Femur (tissue), 1 donor: ENCODE measurements at places on chromosomes 2 and 18.

DNA sequence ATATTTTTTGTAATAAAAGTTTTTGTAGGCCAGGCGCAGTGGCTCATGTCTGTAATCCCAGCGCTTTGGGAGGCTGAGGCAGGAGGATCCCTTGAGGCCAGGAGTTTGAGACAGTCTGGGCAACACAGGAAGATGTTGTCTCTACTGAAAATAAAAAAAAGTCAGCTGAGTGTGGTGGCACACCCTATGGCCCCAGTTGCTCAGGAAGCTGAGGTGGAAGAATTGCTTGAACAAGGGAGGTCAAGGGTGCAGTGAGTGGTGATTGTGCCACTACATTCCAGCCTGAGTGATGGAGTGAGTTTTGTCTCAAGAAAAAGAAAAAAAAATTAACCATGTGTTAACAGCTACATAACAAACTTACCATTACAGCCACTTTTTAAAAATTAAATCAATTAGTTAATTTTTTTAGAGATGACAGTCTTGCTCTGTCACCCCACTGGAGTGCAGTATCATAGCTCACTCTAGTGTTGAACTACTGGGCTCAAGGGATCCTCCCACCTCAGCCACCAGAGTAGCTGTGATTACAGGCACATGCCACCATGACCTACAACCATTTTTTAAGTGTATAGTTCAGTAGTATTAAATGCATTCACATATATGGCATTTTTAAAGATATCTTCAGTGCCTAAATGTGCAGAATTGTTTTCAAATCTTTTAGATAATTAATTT is 67.2 kb upstream of the ACYP2 start:
- no peak for DNase-seq

- no peak for DNase-seq
Observed at GRCh38 chr2:167761465-167762136, 485.8 kb downstream of the STK39 start.

DNA sequence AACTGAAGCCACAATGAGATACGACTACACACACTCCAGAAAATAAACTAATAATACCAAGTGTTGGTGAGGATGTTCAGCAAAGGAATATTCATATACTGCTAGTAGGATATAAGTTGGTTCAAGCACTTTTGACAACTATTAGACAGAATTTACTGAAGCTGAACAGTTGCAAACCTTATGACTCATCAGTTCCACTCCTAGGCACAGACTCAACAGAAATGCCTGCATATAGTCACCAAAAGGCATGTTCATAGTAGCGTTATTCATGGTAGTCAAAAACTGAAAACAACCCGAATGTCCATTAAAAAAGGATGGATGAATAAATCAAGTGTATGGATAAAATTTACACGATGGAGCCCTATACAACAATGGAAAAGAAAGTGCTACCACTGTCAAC is 232.0 kb downstream of the ANAPC1 start:
- no peak for DNase-seq

- DNase-seq: no peak
Observed at GRCh38 chr2:126802316-126802715, 96.4 kb upstream of the TEX51 start.

DNA sequence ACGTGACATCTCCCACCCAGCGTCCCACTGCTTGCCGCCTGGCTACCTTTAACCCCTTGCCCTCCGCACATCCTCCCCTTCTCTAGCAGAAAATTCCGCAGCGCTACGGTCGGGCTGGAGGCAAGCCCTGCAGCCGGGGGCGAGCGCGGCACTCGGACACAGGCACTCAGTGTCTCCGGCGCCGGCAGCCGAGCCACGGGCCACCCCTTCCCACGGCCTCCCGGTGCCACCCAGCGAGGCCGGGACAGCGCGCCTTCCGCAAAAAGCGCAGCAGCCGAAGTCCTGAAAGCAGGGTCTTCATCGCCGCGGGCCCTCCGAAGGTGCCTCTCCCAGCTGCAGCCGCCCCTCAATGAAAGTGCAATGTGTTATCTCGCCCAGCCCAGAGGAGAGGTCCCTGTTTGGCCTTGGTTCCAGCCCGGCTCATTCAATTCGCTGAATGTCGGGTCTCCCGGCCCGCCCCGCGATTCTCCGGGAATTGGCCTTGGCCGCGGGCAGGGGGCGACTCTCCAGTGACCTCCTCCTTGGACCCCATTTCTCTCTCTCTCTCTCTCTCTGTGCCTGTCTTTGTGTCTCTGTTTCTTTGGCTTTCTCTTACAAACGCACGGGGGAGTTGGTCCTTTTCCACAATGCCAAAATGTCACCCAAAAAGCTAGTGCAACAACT is 1.1 kb downstream of the DLGAP1 start:
- DNase-seq: peak; percentile 20

- no peak for DNase-seq
Observed at GRCh38 chr18:41767960-41768359, 187.1 kb upstream of the PIK3C3 start.

GRCh38 chr2:25514043-25514637 is 159.2 kb downstream of the DTNB start:
- DNase-seq: no peak

GRCh38 chr18:75545189-75545588 is 117.7 kb upstream of the SMIM21 start:
- no peak for DNase-seq

DNA sequence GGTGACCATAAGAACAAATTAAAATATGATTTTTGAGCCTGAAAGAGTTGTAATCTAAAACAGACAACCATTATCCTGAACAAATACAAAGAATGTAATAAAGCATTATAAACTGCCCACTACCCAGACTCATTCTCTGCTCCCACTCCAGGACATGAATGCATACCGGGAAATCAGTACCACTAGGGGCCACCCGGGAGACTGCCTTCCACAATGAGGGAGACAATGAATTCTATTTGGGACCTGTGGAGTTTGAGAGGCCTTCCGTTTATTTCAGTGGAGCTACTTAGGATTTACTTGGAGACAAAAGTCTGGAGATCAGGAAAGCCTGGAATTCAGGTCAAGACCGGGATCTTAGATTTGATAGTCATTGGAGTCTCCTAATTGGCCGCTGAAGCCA is 50.0 kb downstream of the NAB1 start:
- no peak for DNase-seq

GRCh38 chr2:132645722-132646539 is 24.1 kb downstream of the LYPD1 start:
- peak; percentile 35 for DNase-seq

DNA sequence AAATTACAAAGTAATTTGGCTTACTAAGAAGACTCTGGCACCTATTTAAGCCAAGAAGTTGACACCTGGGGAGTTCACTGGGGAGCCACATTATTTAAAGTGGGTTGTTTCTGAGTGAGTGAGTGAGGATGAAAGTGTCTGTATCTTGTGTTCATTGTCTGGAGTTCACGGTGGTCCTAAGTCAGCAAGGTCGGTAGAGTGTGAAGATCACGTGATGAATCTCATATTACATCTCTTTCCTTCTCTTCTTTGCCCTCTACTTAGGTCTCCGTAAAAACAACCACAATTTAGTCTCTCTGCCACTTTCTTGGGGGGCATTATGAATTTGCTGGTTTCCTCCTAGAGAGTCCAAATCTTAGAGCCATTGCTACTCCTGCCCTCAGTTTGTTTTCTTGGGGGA is 67.8 kb downstream of the DIS3L2 start:
- no peak for DNase-seq

DNA sequence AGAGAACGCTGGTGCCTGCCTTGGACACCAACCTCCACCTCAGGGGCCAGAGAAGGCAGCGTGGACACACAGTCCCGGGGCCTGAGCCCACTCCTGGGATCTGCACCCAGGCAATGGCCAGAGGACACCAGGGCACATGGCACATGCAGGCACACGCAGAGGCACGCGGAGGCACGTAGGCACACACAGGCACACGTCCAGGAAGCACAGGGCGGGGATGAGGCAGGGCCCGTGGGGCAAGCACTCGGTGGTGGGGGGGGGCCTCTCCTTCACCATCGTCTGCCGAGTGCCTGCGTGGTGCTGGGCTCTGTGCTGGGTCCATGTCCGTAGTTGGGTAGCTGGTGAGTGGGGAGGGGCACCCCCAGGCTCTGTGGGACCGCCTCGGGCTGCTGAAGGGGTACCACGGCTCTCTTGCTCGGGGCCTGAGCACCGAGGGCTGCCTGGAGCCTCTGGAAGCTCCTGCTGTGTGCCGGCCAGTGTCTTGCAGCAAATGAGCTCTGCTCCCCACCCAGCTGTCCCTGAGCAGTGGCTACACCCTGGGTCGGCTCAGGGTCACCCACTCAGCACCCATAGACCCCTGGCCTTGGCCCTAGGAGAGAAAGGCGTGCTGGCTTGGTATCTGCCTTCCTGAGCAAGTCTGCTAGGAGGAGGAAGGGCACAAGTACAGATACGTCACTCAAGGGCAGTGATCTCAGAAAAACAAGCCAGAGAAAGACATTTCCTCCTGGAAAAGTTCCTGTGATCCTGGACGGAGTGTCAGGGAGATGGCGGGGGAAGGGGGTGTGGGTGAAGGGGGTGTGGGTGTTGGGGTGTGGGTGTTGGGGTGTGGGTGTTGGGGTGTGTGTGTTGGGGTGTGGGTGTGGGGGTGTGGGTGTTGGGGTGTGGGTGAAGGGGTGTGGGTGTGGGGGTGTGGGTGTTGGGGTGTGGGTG is 26.4 kb downstream of the RTP5 start:
- no peak for DNase-seq
